M059J (cell line): ENCODE measurements at places on chromosomes 7 and 10.
A peak's percentile ranks its signal among the peaks of the same experiment; 100 is the strongest.

DNA sequence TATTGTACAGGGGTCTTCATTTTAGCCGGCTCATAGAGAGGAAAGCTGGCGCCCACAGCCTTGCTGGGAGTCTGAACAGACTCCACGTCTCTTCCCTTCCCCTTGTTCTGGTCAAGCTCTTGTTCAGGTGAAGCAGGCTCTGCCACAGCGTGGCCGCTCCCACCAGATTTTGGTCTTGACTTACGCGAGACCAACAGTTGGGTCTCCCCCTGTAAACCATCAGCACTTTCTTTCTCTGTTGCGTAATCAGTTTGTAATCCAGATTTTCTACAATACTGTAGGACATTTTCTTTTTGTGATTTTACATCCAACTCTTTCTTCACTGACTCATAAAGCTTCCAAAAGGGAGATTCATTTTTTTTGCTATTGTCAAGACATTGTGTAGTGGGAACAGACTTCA lies 10.9 kb downstream of the MKI67 start:
- DNase-seq = no peak

- DNase-seq = no peak
Observed at GRCh38 chr10:1257274-1257673, 201.1 kb downstream of the WDR37 start.

- no peak for DNase-seq
Observed at GRCh38 chr10:133141144-133141957, 18.7 kb upstream of the KNDC1 start.

DNA sequence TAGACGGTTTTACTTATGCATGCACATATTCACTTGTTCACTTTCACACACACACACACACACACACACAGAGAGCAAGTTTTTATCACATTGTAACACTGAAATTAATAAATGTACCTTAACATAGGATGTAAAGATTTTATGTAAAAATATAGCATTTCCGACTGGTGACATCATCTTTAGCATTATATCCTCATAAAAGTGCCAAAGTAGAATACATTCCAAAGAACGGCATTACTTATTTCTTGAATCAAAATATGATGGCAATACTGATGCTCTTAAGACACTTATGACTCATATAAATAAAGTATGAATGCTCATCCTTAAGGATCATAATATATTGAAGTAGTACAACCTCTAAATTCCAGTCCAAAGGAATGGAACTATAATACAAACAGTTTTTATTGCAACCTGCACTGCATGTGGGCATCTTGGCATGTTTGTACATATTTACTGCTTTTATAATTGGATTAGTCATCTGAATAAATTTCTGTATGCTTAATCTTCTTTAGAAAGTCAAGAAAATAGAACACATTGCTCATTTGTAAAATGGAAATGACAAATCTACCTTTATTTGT lies 290.0 kb upstream of the SEMA3A start:
- DNase-seq = peak; percentile 67

DNA sequence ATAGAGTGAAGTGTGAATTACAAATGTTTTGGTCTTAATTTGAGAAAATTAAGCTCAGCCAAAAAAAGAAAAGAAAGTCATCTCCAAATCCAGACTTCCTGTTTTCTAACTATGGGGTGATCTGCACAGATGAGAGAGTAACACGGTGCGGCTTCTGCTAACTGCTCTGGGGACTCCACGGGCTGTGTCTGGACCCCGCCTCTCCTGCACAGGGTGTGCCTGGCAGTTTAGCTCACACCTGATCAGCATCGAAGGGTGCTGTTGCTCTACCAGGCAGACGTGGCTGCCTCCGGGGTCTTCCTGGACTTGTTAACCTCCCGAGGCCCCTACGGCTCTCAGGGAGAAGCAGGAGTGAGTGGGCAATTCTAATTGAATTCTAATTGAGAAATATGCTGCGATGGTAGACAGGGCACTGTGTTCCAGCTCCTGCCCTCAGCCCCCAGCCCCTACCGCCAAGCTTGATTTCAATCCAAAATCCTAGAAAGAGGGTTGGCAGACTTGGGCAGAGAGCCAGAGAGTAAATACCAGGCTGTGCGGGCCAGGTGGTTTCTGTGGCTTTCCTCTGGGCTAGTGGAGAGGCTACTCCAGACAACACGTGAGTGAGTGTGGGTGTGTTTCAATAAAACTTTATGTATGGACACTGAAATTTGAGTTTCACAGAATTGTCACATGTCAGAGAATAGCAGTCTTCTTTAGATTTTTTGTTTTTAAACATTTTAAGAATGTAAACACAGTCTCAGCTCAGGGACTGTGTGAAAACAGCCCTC lies 13.4 kb downstream of the SHH start:
- DNase-seq = no peak

- DNase-seq = no peak
Observed at GRCh38 chr7:74306004-74306729, 17.0 kb downstream of the CLIP2 start.
